ENCODE measurements at places on chromosomes 7 and 10.

GRCh38 chr10:110268971-110269370 is 35.7 kb downstream of the SMNDC1 start:
- DNase-seq = no peak

GRCh38 chr10:63901881-63902280 is 380.7 kb downstream of the REEP3 start:
- no peak for DNase-seq

- no peak for DNase-seq
These were observed 176.5 kb downstream of the TCF7L2 start for GRCh38 chr10:113126229-113127201.

DNA sequence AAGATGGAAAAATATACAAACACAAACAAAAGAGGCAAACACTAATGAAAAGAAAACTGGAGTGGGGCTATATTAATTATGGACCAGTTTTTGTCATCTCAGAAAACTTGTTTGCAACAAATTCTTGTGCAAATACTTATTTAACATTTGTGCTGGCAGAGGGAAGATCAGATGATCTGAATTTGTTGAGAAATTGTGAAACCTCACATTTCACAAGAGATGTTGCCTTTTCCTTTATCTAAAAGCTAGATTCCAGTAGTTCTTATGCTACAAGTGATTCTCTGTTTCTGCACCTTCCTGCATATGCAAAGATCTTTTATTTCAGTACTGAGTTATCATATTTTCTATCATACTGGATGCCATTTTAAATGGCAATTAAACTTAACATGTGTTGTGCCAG is 320.7 kb downstream of the SUGCT start:
- no peak for DNase-seq

GRCh38 chr7:90710466-90710850 is 114.3 kb downstream of the CDK14 start:
- no peak for DNase-seq

- DNase-seq = no peak
These were observed 102.6 kb upstream of the TBX20 start for GRCh38 chr7:35356495-35356894.

- no peak for DNase-seq
These were observed 22.2 kb downstream of the VOPP1 start for GRCh38 chr7:55550010-55550663.

GRCh38 chr7:130890176-130891020 is 156.4 kb upstream of the KLF14 start:
- DNase-seq = no peak

- no peak for DNase-seq
These were observed 9.8 kb downstream of the DNAJB12 start for GRCh38 chr10:72344932-72345331.

DNA sequence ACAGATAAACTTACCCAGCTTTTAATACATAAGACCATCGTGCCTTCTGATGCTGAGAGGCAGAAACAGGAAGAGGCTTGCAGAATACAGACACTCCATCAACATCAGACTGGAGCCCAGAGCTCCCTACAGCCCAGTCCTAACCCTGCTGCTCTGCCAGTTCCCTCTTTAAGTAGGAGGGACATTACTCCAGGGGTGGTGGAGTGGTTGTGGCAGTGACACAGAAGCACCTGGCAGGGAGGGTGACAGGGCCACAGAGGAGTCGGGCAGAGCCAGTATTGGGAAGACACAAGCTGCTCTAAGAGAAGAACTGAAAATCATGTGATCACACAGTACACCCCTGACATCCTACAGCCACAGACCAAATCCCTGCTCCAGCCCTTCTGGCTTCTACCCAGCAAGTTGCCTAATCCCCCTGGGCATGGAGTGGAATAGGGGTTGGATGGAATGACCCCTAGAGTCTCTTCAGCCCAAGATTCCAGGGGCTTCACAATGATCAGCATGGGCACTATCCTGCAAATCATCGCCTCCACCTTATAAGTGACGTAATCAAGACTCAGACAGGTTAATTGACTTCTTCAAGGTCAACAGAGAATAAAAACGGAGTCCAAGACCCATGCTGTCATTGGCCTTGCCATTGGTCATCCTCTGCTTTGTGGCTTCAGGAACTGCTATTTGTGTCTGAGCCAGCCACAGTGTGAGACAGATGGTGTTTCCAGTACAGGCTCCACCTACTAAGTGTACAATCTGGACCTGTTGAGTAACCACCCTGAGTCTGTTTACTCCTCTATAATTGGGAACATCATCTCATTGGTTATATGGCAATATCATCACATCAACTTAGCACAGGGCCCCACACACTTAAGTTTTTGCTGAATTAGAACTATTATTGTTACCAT is 61.1 kb upstream of the ZMIZ1 start:
- no peak for DNase-seq

GRCh38 chr10:121183236-121183635 is 332.1 kb downstream of the WDR11 start:
- no peak for DNase-seq

- no peak for DNase-seq
These were observed 158.8 kb downstream of the ANK3 start for GRCh38 chr10:60230892-60231291.

- no peak for DNase-seq
These were observed 64.0 kb downstream of the NEURL1 start for GRCh38 chr10:103557455-103557854.
